ENCODE measurements at places on chromosomes 3 and 15.
A peak's percentile ranks its signal among the peaks of the same experiment; 100 is the strongest.

GRCh38 chr15:80210611-80211573, 41.1 kb downstream of the CTXND1 start:
- DNase-seq = no peak

DNA sequence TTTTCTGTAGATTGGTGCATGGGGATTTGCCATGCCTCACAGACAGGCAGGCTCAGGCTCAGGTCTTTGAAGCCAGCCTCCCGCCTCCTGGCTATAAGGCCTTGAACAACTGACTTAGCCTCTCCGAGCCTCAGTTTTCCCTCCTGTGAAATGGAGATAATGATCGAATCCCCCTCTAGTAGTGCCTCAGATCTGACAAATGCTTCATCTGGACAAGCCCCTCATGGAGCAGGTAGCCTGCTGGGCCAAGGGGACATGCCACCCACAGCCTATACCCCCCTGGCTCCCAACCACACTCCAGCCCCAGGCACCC, 68.1 kb upstream of the LCTL start:
- DNase-seq = no peak

- DNase-seq = no peak
Observed at GRCh38 chr3:34676436-34676835, 878.0 kb downstream of the PDCD6IP start.

- no peak for DNase-seq
Observed at GRCh38 chr15:101578443-101578894, 73.7 kb downstream of the TM2D3 start.

GRCh38 chr15:59249816-59250215, 43.2 kb downstream of the LDHAL6B start:
- DNase-seq = no peak

DNA sequence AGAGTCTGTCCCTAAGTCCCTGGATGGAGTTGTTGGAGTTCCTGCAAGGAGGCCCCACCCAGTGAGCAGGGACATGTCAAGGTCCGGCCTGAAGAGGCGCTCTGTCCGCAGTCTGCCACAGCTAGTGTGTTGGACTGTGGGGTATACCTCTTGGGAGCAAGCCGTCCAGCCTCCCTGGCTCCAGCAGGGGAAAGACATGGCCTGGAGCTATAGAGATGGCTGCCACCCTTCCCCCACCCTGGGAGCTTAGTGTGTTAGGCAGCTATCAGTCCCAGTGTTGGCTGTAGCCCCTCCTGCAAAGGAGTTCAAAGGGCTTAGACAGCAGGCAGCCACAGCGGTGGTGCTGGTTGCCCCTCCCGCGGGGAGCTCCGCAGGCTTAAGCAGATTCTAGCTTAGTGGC, 20.3 kb downstream of the IMPG2 start:
- DNase-seq = no peak

DNA sequence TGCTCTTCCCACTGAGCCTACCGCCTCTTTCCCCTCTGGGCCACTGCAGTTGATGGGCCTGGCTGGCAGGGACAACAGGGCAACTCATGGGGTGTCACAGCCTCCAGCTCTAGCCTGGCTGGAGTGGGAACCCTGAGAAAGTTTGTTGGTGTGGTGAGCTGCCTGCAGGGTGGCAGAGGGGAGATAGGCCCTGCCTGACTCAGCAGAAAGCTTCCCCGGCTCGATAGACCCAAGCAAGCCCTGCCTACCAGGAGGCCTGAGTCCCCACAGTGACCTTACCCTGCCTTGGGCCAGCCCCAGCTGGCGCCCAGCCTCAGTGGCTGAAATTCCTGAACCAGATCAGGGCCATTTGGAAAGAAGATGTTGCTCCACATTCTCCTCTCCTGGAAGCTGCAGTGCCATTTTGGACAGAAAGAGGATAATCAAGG, 29.4 kb downstream of the ABTB1 start:
- no peak for DNase-seq

DNA sequence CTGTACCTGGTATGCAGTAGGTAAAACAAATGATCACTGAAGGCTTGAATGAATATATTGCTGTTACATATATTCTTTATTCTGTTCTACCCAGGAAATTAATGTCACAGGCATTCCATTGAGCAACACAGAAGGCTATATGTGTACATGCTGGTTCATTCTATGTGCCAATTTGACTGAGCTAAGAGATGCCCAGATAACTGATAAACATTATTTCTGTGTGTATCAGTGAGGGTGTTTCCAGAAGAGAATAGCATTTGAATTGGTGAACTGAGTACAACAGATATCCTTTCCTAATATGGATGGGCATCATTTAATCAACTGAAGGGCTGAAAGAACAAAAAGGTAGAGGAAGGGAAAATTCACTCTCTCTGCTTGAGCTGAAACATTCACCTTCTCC, 886.8 kb downstream of the FHIT start:
- no peak for DNase-seq

GRCh38 chr3:127221037-127221436, 28.1 kb downstream of the PRR23E start:
- DNase-seq = no peak

DNA sequence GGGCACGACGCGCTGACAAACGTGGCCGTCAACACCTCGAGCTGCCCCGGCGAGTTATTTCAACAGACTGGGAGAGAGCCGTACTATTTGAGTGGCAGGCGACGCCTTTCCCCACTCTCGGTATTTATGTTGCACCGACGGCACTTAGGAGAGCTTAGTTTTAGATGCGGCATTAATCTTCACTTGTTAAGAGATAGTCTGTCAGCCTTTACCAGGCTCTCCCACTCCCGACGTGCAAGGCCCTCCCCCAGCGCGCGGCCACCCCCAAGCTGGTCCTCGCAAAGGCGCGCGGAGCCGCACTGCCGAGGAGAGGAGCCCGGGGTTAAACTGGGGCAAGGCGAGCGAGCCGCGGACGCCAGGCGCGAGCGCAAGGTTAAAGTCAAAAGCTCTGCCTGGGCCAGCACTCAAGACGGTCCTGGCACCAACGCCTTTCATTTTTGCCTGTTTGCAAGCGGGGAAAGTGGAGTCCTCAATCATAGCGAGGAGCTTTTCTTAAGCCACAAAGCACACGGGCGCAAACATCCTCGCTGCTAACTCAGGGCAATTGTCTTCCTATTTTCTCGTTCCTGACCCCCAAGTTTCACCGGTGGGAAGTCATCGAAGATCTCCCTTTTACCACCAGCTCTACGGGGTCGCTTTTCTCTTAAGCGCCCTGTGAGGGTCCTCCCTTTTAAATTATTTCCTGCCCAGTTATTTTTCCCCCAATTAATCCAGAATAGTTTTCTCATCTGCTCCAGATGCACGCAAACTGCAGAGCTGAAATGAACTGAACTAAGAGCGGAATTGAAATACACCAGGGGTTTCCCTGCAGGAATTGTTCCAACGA, 86.6 kb downstream of the NR2F2 start:
- no peak for DNase-seq

DNA sequence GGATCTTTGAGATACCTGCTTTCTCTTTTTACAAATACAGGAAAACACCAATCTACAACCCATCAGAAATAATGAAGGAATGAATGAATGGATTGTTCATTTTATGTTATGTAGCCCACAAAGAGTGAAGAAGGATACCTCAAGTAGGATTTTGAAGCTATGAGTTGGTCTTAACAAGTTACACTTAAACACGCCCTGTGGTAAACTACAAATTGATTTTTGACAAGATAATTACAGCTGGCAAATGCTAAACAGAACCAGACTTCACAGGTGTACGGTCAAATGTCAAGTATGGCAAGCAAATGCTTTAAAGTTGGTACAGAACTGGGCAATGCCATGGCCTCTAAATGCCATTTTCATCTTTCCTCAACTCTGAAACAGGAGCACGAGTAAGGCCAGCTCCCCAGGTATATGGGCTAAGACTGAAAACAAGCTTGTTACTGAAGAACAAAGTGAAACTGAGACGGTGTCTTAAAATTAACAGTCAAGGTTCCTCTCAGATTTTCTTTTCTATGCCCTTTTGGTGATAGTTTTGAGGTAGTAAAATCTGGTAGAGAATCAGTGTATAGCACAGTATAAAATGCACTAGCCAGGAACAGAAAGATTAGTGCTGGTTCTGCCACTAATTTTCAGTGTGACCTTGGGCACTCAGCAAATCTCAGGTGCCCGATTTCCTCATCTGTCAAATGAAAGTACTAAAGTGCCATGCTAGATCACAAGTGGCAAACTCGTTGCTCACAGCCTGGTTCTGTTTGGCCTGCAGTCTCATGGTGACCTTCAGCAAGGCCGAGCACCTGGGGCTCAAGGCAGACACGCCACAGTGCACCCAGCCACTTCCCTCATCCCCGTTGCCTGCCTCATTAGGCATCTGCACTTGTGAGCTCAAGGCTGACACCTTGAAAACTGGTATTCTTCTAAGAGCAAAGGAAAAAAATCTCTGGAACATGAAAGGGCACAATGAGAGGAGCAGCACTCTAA, 9.5 kb downstream of the RUVBL1 start:
- no peak for DNase-seq

GRCh38 chr15:35308802-35309201, 223.7 kb upstream of the NANOGP8 start:
- peak; percentile 93 for DNase-seq

DNA sequence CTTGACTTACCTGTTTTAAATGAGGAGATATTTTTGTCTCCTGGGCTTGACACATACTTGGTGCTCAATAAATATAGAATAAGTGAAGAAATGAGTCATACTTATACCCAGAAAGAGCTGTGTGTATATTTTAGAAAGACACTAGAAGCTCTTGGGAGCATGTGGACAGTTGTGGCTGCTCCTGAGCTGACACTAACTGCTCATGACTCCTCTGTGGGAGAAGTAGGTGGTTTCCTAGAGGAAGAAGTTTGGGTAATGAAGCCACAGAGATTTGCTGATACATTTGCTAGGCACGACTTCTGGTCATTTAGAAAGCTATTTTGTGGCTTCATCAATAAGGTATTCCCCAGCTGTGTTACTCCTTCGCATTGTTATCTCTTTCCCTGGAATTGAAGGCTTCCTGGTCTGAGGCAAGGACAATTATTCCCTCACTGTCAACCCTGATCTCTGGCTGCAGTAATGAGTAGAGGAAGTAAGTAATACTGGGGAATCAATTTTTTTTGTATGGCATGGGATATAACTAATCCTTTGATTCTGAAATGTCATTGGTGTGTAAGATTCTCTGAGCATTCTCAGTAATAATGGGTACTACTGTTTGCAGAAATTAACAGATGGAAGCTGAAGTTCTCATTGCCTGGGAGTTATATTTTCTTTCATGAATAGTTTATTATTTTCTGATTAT, 79.6 kb upstream of the DCBLD2 start:
- DNase-seq = no peak
